Left renal cortex interstitium (tissue), 4 donors: ENCODE measurements at places on chromosomes 2 and 18. TPM values are rescaled to one million over a fixed set of nuclear protein-coding genes. Genes with fewer than 3 reads are reported as not detected.

- no peak for DNase-seq
Observed at GRCh38 chr18:12973562-12974213, 17.5 kb upstream of the CEP192 start.

DNA sequence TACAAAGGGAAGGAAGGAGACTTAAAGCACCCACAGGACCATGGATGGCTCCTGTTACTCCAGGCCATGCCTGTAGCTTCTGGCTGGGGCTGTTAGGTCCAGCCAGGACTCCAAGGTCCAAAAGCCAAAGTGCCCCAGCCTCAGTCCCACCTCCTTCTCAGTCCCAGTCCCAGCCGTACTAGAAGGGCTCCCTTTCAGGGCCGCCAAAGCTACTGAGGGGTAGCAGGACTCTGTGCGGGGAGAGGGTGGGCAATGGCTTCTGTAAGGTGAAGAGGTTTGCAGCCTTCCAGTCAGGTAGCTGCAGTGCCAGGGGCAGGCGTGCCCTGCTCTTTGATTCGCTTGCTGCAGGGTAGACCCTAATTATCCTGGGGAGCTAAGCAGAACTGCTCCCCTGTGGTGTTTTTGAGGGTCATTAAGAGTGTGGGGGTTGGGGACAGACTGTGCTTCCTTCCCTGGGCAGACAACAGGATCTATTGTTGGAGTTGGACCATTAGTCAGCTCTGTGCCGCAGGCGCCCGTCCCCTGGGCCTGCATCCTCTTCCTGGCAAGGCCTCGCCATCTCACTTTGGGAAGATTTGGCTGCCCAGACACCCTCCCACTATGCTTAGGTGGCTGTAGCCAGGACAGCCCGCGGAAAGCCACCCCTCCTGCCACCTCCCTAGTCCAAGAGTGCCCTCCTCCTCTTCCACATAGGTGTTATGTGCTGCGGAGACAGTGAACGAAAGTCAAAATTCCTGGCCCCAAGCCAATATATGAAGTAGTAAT, 118.8 kb downstream of the ZBTB7C start:
- no peak for DNase-seq

DNA sequence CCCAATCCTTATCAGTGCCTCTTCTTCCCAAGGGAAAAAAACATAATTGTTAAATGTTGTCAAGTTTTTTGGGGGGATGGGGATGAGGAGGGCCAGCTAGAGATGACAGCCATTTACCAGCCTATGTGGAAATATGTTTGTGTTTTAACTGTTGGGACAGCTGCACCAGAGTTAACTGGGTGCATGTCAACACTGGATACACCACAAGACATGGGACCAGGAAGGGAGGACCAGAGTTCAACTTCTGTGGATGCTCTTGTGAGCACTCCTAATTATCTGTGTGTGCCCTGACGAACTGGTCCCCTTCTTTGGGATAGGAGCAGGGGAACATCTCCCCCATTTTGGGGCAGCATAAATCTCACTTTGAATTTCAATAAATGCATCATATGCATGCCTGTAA, 66.1 kb upstream of the FZD5 start:
- no peak for DNase-seq

Gene SERPINB3
- polyA plus RNA-seq = not detected

- DNase-seq = no peak
Observed at GRCh38 chr2:47195148-47195547, 40.0 kb upstream of the STPG4 start.

Gene SLC20A1
- polyA plus RNA-seq = 53.9 TPM

Gene CD8B2
- 0.20 TPM for polyA plus RNA-seq

- DNase-seq = no peak
Observed at GRCh38 chr2:106061611-106062349, 132.3 kb downstream of the UXS1 start.

Gene AMMECR1L
- polyA plus RNA-seq = 26.6 TPM

Gene SPDYA
- 1.0 TPM for polyA plus RNA-seq

- DNase-seq = no peak
Observed at GRCh38 chr2:61100801-61101200, 35.1 kb downstream of the SANBR start.

GRCh38 chr2:70531419-70532086, 22.1 kb downstream of the TGFA start:
- DNase-seq = no peak

DNA sequence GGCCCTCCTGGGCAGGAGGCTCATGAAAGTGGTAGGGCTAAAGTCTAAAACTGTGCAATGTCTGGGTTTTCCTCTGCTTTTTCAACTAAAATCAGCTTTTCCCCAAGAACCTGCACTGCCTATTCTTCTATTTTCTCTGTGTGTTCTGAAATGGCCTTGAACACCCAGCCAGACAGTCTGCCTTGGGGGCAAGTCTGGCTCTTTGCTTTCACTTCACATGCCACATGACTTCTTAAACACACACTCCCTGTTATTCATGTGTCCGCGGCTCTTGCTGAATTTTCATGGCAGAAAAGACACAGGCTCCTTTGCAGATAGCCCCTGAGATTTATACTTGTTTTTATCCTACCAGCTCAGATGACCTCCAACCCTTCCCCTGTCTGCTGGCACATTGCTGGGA, 10.6 kb upstream of the RPIA start:
- DNase-seq = no peak

DNA sequence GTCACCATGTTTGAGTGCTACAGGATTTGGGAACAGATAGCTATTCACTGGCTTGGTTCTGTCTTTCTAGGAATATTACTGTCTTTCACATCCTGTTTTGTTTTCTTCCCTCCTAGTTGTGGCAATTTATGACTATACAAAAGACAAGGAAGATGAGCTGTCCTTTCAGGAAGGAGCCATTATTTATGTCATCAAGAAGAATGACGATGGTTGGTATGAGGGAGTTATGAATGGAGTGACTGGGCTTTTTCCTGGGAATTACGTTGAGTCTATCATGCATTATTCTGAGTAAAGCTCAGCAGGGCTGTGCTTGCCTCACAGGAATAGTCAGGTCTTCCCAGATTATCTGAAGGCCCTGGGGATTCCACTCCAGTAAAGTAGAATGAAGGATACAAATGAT, 98.9 kb downstream of the ABI2 start:
- no peak for DNase-seq

Gene KANSL1L
- 70.9 TPM for polyA plus RNA-seq
